ENCODE measurements at places on chromosomes 5 and 9. TPM values are rescaled to one million over a fixed set of nuclear protein-coding genes. Genes with fewer than 3 reads are reported as not detected.

FST gene
- not detected for total RNA-seq

PAPPA gene
- not detected for total RNA-seq

OSTF1 gene
- total RNA-seq, result 69.4 TPM

IGFBPL1 gene
- not detected for total RNA-seq

FBXO10 gene
- total RNA-seq, result 4.8 TPM

SLC34A1 gene
- total RNA-seq, result not detected

LIFR gene
- not detected for total RNA-seq

TMEM232 gene
- total RNA-seq, result 2.9 TPM

DNA sequence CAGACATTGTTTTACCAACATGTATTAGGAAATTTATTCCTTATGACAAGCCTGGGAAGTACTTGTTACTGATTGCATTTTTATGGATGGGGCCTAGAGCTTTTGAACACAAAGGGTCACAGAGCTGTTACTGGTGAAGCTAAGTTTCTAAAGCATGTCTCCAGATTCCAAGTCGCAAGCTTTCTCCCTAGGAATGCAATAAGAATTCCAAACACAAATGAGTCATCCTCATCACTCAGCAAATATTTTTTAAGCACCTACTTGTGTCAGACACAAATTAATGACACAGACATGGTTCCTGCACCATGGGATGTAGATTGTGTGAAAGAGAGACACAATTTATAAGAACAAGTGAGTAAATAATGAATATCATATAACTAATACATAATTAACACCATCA, 11.0 kb upstream of the SH3RF2 start:
- no peak overlapping the region for H3K27ac ChIP-seq
- H3K27me3 ChIP-seq, result no peaks in the 10 kb centered on the region
- no peaks in the 10 kb centered on the region for H3K4me1 ChIP-seq
- no peak overlapping the region for H3K4me3 ChIP-seq
- DNase-seq, result no peak
- no peaks in the 10 kb centered on the region for H3K36me3 ChIP-seq

GRCh38 chr9:17216646-17217045, 81.8 kb downstream of the CNTLN start:
- H3K27ac ChIP-seq, result no peak overlapping the region
- H3K36me3 ChIP-seq, result no peaks in the 10 kb centered on the region
- no peaks in the 10 kb centered on the region for H3K4me1 ChIP-seq
- no peaks in the 10 kb centered on the region for H3K27me3 ChIP-seq
- no peak for DNase-seq
- no peak overlapping the region for H3K4me3 ChIP-seq

DNA sequence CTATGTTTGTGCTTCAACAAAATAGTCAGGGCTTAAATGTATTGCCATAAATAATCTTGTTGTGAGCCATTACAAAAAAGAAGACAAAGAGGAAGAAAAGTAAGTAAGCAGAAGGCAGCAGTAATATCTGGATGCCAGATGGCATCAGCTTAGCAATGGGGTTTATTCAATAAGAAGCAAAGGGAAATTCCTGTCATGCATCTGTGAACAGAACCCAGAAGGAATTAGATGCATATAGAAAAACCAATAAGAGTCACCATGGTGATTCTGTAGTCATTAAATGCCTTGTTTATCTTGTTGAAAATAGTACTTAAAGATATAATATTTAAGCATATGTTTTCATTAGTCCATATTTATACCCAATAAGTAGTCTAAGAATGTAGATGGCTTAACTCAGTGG, 216.0 kb downstream of the ADAMTSL1 start:
- no peaks in the 10 kb centered on the region for H3K27me3 ChIP-seq
- H3K4me3 ChIP-seq, result no peak overlapping the region
- H3K27ac ChIP-seq, result no peak overlapping the region
- DNase-seq, result no peak
- no peaks in the 10 kb centered on the region for H3K36me3 ChIP-seq

- DNase-seq, result no peak
- no peak overlapping the region for H3K4me3 ChIP-seq
- H3K4me1 ChIP-seq, result no peaks in the 10 kb centered on the region
- no peak overlapping the region for H3K27ac ChIP-seq
These were observed 13.8 kb upstream of the PLCXD3 start for GRCh38 chr5:41524174-41524573.

GRCh38 chr9:92608909-92609445, 61.0 kb downstream of the IPPK start:
- DNase-seq, result no peak
- no peak overlapping the region for H3K27ac ChIP-seq
- no peak overlapping the region for H3K4me3 ChIP-seq

- no peak for DNase-seq
- no peak overlapping the region for H3K27ac ChIP-seq
- H3K4me3 ChIP-seq, result peak overlapping the region; percentile 57
- peaks cover 19% of the 10 kb centered on the region for H3K4me1 ChIP-seq
- H3K27me3 ChIP-seq, result peaks cover 10% of the 10 kb centered on the region
- H3K36me3 ChIP-seq, result no peaks in the 10 kb centered on the region
These were observed 1.4 kb downstream of the CHSY3 start for GRCh38 chr5:129905473-129906176.

- H3K36me3 ChIP-seq, result peaks cover 9% of the 10 kb centered on the region
- peak overlapping the region; percentile 92 for H3K4me3 ChIP-seq
- H3K4me1 ChIP-seq, result peaks cover 89% of the 10 kb centered on the region
- peak overlapping the region; percentile 76 for H3K27ac ChIP-seq
These were observed 503 bp downstream of the SEMA4D start for GRCh38 chr9:89497257-89497963.

DNA sequence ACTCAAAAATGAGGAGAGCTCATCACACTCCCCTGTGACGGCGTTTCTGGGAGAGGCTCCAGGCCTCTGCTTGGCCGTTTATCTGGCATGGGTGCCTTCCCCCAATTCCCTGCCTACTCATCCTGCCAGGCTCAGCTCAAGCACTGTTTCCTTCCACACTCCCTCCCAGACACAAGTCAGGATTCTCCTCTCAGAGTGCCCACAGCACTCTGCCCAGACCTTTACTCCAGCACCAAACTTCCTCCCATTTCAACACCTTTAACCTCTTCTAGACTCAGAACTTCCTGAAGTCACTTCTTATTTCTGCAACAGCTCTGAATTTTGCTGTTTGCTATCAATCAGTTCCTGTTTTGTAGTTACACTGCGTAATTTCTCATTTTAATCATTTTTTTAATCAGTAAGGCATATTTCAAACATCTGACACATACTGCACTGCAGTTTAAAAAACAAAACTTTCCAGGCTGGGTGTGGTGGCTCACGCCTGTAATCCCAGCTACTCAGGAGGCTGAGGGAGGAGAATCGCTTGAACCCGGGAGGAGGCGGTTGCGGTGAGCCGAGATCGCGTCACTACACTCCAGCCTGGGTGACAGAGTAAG, 16.0 kb downstream of the TRMO start:
- peaks cover 28% of the 10 kb centered on the region for H3K36me3 ChIP-seq
- H3K27me3 ChIP-seq, result no peaks in the 10 kb centered on the region
- H3K4me1 ChIP-seq, result peaks cover 66% of the 10 kb centered on the region
- DNase-seq, result no peak
- peak overlapping the region; percentile 39 for H3K4me3 ChIP-seq

- H3K27me3 ChIP-seq, result no peaks in the 10 kb centered on the region
- H3K36me3 ChIP-seq, result no peaks in the 10 kb centered on the region
- no peak overlapping the region for H3K27ac ChIP-seq
- no peak overlapping the region for H3K4me3 ChIP-seq
These were observed 73.2 kb upstream of the KLF4 start for GRCh38 chr9:107562798-107563197.

DNA sequence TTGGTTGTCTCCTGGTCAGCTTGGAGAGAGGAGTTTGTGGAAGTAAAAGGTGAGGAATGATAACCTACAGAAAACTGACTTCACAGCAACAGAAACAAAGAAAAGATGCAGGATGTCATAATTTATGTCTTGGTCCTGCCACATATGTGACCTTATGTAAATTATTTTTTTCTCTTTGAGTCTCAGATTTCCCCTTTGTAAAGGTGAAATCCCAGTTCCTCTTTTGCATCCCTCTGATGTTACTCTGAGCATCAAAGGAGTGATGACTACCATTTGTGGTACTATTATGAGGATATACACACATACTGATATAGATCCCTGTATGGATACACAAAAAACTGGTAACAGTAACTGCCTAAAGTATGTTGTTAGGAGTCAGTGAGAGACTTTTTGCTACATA, 1.4 kb upstream of the THG1L start:
- H3K36me3 ChIP-seq, result no peaks in the 10 kb centered on the region
- no peak overlapping the region for H3K4me3 ChIP-seq
- DNase-seq, result no peak
- no peaks in the 10 kb centered on the region for H3K27me3 ChIP-seq
- no peak overlapping the region for H3K27ac ChIP-seq

GRCh38 chr5:170418736-170419135, 29.6 kb upstream of the KCNMB1 start:
- DNase-seq, result no peak
- H3K4me3 ChIP-seq, result no peak overlapping the region
- no peak overlapping the region for H3K27ac ChIP-seq
- no peaks in the 10 kb centered on the region for H3K36me3 ChIP-seq

GRCh38 chr9:89312222-89312571, 1.2 kb downstream of the CKS2 start:
- H3K27me3 ChIP-seq, result no peaks in the 10 kb centered on the region
- no peaks in the 10 kb centered on the region for H3K36me3 ChIP-seq
- DNase-seq, result no peak
- H3K4me3 ChIP-seq, result peak overlapping the region; percentile 70
- peaks cover 23% of the 10 kb centered on the region for H3K4me1 ChIP-seq

DNA sequence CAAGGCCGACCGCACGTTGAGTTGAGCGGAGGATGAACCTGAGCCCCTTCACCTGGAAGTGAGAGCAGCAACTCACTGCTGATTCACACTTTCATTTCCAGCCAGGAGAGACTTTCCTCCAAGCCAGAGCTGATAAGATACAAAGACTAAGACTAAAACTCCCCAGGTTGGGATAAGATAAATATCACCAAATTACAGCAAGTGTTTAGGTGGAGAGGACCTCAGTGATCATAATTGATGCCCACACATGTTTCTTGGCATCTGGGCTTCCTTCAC, 6.4 kb upstream of the NKD2 start:
- DNase-seq, result no peak
- no peak overlapping the region for H3K27ac ChIP-seq

GRCh38 chr9:1101846-1102641, 51.9 kb downstream of the DMRT2 start:
- H3K4me3 ChIP-seq, result no peak overlapping the region
- no peak for DNase-seq
- H3K27ac ChIP-seq, result no peak overlapping the region
- H3K36me3 ChIP-seq, result no peaks in the 10 kb centered on the region

DNA sequence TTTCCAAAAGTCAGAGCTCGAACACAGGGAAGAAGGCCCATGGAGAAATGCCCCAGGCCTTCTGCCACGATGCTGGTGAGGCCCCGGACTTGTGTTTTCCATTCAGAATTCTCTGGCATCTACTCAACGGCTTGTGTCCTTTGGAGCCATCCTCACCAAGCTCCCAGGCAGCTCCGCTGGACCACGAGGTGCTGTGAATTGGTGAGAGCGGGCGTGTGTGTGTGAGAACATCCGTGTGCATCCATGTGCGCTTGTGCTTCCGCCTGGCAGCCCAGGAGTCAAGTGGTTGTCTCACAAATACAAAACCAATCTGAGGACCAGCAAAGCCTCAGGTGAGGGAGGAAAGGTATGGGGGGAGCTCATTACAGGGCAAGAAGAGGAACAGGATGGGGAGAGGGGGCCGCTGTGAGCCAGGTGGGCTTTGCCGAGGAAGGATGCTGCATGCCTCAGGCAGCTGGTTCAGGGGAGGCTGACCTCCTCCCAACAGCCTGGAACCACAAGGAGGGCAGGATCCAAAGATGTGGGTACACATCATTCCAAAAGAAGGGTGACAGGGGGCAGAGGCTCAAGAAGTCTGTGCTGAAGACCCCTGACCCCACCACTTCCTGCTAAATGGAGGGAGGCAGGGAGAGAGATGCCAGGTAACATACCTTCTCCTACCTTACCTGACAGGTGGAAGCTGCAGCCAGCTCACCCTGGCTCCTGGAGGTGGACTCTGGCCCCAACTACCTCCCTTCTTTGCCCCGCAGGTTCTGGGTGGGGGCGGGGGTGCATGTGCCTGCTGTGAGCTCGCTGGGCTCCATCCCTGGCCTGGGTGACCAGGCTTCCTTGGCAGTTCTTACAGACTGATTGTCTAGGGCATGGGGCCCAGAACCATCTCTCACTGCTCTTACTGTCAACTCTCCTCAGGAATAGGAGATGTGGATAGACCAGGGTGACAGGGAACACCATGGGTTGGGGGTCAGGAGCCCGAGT, 196.3 kb downstream of the PAX5 start:
- H3K27me3 ChIP-seq, result peaks cover 45% of the 10 kb centered on the region
- H3K27ac ChIP-seq, result no peak overlapping the region
- H3K4me3 ChIP-seq, result no peak overlapping the region
- no peaks in the 10 kb centered on the region for H3K36me3 ChIP-seq
- H3K4me1 ChIP-seq, result no peaks in the 10 kb centered on the region

GRCh38 chr5:69237877-69238276, 3.2 kb downstream of the CDK7 start:
- H3K27ac ChIP-seq, result no peak overlapping the region
- peaks cover 7% of the 10 kb centered on the region for H3K36me3 ChIP-seq
- H3K4me3 ChIP-seq, result no peak overlapping the region
- H3K27me3 ChIP-seq, result no peaks in the 10 kb centered on the region
- peaks cover 14% of the 10 kb centered on the region for H3K4me1 ChIP-seq

GRCh38 chr9:95091601-95092261, 225.8 kb downstream of the FANCC start:
- H3K4me3 ChIP-seq, result no peak overlapping the region
- H3K27ac ChIP-seq, result no peak overlapping the region
- no peaks in the 10 kb centered on the region for H3K36me3 ChIP-seq
- H3K27me3 ChIP-seq, result no peaks in the 10 kb centered on the region

GRCh38 chr5:15069407-15069905, 197.9 kb upstream of the ANKH start:
- H3K36me3 ChIP-seq, result no peaks in the 10 kb centered on the region
- H3K4me3 ChIP-seq, result no peak overlapping the region

DNA sequence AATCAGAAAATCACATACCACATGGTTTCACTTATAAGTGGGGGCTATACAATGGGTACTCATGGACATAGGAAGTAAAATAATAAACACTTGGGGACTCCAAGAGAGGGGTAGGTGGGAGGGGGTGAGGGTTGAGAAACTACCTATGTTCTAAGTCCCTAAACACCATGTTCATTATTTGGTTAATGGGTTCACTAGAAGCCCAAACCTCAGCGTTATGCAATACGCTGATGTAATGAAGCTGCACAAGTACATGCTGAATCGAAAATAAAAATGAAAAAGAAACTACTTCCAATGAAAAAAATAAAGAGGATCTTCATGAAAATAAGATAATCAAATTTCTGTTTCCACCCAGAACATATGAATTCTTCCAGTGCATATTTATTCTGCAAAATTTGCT, 208.5 kb downstream of the TMEM161B start:
- no peaks in the 10 kb centered on the region for H3K27me3 ChIP-seq
- no peak overlapping the region for H3K4me3 ChIP-seq
- DNase-seq, result no peak
- H3K27ac ChIP-seq, result no peak overlapping the region

- H3K27me3 ChIP-seq, result no peaks in the 10 kb centered on the region
- DNase-seq, result no peak
- H3K27ac ChIP-seq, result no peak overlapping the region
- no peaks in the 10 kb centered on the region for H3K36me3 ChIP-seq
- no peak overlapping the region for H3K4me3 ChIP-seq
These were observed 180.8 kb downstream of the RASEF start for GRCh38 chr9:82882138-82882537.
